ENCODE measurements at places on chromosomes 4 and X.

- DNase-seq = no peak
These were observed 62.0 kb downstream of the SLC4A4 start for GRCh38 chr4:71400810-71401209.

- no peak for DNase-seq
These were observed 23.3 kb downstream of the MTHFD2L start for GRCh38 chr4:74181219-74181618.

DNA sequence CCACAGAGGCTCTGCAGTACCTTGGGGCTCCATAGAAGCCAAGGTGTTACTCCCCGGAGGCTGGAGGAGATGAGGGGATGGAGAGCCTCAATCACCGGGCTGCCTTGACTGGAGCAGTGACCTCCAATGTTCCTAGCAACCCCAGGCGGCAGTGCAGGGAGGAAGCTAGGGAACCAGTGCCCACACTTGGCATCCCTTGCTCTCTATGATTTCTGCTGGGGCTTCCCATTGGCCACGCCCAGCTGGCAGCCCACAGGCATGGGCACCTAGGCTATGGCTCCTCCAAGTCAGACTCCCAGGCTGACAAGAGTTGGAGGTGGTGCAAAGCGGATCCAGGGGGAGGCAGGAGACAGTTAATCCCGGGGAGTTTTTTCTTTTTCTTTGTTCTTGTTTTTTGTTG, 229.7 kb downstream of the EVC2 start:
- no peak for DNase-seq

GRCh38 chr4:177376024-177376423, 66.2 kb downstream of the AGA start:
- DNase-seq = no peak

GRCh38 chr4:110412354-110413065, 63.4 kb upstream of the ENPEP start:
- no peak for DNase-seq

DNA sequence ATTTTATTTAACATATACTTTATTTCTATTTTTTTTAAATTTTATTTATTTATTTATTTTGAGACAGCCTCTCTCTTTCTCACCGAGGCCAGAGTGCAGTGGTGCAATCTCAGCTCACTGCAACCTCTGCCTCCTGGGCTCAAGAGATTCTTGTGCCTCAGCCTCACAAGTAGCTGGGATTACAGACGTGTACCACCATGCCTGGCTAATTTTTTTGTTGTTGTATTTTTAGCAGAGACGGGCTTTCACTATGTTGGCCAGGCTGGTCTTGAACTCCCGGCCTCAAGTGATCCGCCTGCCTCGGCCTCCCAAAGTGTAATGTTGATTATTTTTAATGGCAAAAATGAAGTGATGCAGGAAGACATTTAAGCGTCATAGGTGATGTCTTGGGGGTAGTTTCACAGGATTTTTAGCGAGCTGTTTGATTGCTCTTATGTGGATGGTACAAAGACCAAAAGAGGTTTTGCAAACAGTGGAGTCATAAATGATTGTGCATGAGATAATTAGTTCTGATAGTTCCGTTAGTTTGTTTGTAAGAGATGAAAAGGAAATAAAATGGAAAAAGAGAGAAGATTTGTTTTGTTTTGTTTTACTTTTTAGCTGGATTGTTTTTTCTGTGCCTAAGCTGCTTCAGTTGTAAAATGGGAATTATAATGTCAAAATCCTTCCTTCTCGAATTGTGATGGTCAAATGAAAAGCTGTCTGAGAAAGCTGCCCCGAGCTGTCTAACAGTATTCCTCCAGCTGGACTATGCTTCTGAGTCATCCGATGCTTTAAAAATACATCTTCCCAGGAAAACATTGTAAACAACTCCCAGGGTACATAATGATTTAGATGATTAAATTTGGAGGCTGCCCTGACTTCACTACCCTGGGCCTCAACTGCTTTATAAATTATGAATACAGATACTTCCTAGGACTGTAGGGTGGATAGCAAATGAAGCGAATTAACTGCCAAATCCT, 14.7 kb downstream of the RHOH start:
- DNase-seq = no peak
